ENCODE measurements at places on chromosomes 16 and 17. TPM values are rescaled to one million over a fixed set of nuclear protein-coding genes. Genes with fewer than 3 reads are reported as not detected.

DNA sequence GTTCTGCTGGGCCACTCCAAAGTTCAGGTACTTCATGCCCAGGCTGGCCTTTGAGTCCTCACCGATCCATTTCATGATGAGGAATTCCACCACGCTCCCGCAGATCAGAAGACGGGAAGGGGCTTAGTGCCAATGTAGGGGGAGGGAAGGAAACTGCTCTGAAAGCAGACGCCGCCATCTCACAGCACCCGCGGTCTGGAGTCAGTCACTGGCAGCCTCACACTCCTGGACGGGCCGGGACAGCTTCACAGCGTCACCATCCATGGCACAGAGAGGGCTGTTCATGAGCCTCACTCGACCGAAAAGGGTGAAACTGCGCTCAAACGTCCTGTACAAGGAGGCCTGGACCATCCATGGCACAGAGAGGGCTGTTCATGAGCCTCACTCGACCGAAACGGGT is 62.0 kb downstream of the RPH3AL start:
- H3K27ac ChIP-seq, result no peak overlapping the region
- no peak overlapping the region for H3K4me3 ChIP-seq
- DNase-seq, result no peak
- no peaks in the 10 kb centered on the region for H3K4me1 ChIP-seq
- no peaks in the 10 kb centered on the region for H3K27me3 ChIP-seq

DNA sequence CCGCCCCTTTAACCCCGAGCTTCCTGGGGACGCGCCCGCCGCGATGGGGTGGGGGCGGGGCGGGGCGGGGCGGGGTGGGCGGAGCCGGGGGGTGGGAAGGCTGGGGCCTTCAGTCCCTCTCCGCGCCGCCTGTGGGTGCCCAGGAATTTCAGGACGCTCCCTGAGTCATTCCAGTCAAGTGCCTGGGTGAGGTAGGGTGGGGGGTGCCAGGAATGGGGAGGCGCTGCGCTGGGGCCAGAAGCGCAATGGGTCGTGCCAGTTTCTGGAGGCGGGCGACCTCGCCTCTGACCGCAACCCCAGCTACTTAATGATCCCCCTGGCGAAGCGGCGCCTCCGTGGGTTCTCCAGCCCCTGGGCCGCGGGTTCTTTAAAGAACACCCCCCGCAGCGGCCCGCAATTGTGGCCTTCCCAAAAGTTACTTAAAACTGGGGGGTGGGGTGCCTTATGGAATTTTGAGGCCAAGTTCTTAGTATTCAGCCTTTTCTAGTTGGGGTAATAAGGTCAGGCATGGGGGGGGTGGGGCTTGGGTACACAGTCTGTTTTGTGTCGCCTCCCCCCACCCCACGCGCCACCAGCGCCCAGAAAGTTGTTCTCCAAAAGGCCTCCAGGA is 826 bp upstream of the GSE1 start:
- peak overlapping the region; percentile 86 for H3K4me3 ChIP-seq
- peak overlapping the region; percentile 90 for H3K27ac ChIP-seq
- peak; percentile 85 for DNase-seq
- H3K36me3 ChIP-seq, result no peaks in the 10 kb centered on the region
- H3K27me3 ChIP-seq, result no peaks in the 10 kb centered on the region

DNA sequence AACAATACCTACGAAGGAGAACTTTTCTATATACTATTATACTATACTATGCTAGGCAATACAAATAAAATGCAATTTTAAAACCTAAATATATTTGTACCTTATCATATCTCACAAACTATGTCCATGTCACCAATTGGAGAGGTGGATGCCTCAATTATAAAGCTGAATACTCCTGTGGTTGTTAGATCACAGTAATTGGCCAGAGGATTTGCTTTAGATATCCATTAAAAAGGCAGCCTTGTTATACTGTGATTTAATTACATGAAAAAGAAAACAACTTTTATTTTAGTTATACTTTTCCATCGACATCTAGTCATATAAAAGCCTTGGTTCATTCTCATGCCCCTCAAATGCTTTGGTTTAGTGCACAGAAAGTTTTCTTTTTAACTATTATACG is 129.3 kb downstream of the BRIP1 start:
- H3K27me3 ChIP-seq, result no peaks in the 10 kb centered on the region
- DNase-seq, result no peak
- H3K4me3 ChIP-seq, result no peak overlapping the region
- no peak overlapping the region for H3K27ac ChIP-seq

ADGRG3 gene
- not detected for total RNA-seq

GRCh38 chr17:34527908-34528470 is 51.4 kb upstream of the TMEM132E start:
- no peak for DNase-seq
- no peaks in the 10 kb centered on the region for H3K4me1 ChIP-seq
- H3K36me3 ChIP-seq, result no peaks in the 10 kb centered on the region
- H3K27me3 ChIP-seq, result peaks cover 7% of the 10 kb centered on the region

DNA sequence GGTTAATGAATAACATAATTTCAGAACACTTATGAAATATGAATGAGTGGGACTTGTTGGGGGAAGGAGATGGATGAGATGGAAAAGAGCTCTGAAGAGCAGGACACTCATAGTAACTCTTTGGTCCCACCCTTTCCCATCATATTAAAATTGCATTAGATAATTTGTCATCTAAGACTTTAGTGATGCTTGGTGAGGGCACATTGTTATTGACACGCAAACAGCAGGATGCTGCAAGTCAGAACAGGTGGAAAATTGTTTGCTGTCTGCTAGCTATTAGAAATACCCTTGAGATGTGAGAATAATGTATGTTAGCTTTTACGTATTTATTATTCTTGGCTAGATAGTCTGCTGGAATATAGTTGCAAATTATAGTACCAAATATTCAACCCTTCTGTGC is 75.7 kb downstream of the TANC2 start:
- H3K36me3 ChIP-seq, result no peaks in the 10 kb centered on the region
- H3K4me3 ChIP-seq, result no peak overlapping the region
- no peak overlapping the region for H3K27ac ChIP-seq
- no peaks in the 10 kb centered on the region for H3K27me3 ChIP-seq
- no peak for DNase-seq

MLKL gene
- total RNA-seq, result 3.4 TPM

DNA sequence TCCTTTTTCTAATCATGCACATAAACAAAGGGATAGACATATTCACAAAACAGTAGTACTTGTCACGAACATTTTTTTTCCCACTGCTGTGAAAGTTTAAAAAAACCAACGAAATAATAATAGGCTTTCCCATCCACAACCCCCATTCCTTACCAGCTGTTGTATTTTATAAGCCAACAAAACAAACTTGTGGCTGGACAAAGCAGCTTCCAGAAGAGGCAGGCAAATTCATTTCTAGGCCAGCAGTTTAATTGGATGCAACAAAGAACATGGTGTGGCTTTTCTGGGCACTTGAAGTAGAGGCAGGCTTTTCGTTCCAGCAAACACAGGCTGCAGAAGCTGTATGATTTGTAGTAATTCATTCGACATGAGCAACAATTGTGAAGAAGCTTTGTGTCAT is 56.0 kb upstream of the FAM20A start:
- H3K4me3 ChIP-seq, result no peak overlapping the region
- no peak for DNase-seq
- H3K27me3 ChIP-seq, result peaks cover 4% of the 10 kb centered on the region
- no peak overlapping the region for H3K27ac ChIP-seq

GRCh38 chr17:72977771-72978417 is 114.6 kb downstream of the SLC39A11 start:
- no peak overlapping the region for H3K27ac ChIP-seq
- no peak overlapping the region for H3K4me3 ChIP-seq
- H3K4me1 ChIP-seq, result no peaks in the 10 kb centered on the region

DNA sequence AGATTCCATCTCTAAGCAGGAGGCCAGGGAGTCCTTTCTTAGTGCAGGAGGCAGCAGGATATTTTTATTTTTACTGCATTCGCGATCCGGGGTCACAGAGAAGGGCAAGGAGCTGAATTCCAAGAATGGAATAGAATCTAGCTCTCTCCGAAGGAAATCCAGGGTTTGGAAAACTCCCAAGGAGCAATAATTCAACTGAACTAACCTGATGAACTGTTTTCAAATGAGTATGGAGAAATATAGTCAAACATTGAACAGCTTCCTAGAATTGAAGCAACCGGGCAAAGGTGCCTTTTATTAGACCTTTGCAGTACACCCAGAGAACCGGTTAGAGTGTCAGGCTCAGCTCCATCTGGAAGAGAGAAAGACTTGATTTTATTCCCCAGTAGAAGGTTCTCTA is 120.7 kb upstream of the MAF start:
- H3K36me3 ChIP-seq, result no peaks in the 10 kb centered on the region
- H3K27me3 ChIP-seq, result no peaks in the 10 kb centered on the region
- no peak for DNase-seq

DNA sequence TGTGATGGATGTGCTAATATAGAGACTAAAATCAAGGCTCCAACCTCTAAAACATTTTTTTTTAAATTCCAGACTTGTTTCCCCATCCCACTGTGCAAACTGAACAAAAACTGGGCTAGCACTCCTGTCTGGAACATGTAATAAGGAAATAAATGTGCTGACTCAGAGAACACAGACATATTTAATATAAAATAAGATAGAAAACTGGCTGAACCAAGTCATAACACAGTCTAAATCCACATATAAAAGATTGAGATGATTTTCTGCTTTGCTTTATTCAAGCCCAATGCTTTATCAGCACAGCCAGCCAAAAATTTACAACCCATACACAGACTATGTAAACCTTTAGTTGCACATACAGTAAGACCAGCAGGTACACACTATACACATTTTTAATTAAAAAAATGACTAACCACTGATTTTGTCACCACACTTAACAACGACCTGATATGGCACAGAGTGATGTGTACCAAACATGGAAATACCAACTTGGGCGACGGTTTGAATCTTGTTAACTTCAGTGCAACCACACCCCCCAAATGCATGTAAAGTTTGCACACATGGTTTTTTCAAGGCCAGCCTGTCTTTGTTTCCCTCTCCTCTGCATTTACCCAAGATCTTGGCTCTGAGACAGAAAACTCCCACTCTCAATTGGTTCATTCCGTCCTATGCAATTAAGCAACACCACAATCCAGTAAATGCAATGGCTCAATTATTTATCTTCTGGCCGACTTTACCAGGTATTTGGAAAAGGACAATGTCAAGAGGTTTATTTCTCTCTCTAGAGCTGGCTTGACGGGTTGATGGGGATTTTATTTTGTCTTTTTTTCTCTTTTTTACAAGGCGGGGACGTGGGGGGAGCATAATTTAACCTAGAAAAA is 1.2 kb downstream of the STAT3 start:
- H3K4me3 ChIP-seq, result peak overlapping the region; percentile 78
- no peaks in the 10 kb centered on the region for H3K27me3 ChIP-seq
- peak; percentile 72 for DNase-seq
- H3K36me3 ChIP-seq, result no peaks in the 10 kb centered on the region

DNA sequence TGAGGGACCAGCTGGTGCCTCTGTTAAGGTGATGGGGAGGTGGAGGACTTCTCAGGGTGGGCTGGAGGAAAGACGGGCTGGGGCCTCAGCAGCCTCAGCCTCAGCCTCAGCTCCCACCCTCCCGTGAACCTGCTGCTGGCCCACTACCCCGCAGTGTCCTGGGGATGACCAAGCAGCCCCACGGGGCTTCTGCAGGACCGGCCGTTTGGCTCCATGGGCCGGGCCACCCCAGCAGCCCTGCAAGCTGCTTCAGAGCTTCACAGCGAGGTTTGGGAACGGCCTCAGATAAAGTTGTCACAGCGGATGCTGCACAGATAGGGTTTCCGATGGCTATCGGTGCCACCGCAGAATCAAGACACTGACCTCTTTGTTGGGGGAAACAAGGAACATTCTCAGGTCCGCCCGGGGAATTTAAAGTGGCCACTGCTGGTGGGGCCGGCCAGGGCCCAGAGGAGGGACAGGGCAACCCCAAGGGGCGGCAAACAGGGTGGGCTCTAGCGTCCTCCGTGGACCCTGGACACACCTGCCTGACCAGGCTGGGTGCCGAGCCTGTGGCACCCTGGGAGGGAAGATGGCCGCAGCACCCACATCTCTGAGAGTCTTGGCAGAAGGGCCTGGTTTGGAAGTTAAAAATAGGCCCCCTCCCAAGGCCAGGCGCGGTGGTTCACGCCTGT is 47.8 kb upstream of the ZC3H18 start:
- no peak for DNase-seq
- no peak overlapping the region for H3K4me3 ChIP-seq
- peaks cover 14% of the 10 kb centered on the region for H3K4me1 ChIP-seq
- no peak overlapping the region for H3K27ac ChIP-seq
- H3K36me3 ChIP-seq, result no peaks in the 10 kb centered on the region
- peaks cover 19% of the 10 kb centered on the region for H3K27me3 ChIP-seq

CA10 gene
- not detected for total RNA-seq

TNS4 gene
- total RNA-seq, result not detected

DNA sequence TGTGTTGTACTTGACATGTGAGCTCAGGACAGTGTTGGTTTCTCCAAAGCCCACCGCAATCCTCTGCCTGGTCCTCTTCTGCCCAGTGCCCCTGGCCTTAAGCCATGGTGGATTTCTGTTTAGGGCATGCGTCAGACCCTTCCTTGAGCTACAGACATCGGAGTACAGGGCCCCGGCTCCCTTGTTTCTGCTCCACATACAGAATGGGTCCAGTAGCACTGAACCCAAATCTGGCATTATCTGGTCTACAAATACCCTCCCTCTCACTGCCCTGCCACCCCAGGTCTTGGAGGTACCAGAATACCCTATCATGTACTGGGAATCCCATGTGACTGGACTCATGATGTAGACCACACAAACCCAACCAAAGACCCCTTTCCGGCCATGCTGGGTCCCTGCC is 27.4 kb upstream of the ZNHIT3 start:
- H3K4me1 ChIP-seq, result no peaks in the 10 kb centered on the region
- H3K36me3 ChIP-seq, result no peaks in the 10 kb centered on the region
- peaks cover 4% of the 10 kb centered on the region for H3K27me3 ChIP-seq
- no peak overlapping the region for H3K27ac ChIP-seq
- no peak for DNase-seq
- no peak overlapping the region for H3K4me3 ChIP-seq

DNA sequence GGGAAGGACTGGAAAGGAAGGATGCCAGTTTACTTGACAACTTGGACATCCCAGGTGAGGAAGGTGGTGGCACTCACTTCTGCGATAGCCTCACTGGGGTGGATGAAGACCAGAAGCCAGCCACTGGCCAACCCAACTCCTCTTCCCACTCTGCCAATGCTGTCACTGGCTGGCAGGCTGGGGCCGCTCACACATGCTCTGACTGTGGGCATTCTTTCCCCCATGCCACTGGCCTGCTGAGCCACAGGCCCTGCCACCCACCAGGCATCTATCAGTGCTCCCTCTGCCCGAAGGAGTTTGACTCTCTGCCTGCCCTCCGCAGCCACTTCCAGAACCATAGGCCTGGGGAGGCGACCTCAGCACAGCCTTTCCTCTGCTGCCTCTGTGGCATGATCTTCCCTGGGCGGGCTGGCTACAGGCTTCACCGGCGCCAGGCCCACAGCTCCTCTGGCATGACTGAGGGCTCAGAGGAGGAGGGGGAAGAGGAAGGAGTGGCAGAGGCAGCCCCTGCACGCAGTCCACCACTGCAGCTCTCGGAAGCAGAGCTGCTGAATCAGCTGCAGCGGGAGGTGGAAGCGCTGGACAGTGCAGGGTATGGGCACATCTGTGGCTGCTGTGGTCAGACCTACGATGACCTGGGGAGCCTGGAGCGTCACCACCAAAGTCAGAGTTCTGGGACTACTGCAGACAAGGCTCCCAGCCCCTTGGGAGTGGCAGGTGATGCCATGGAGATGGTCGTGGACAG is 4.5 kb downstream of the ZNF646 start:
- H3K27me3 ChIP-seq, result no peaks in the 10 kb centered on the region
- H3K4me3 ChIP-seq, result no peak overlapping the region
- no peak for DNase-seq

Data from A673 (cell line).